ENCODE measurements at places on chromosomes 12 and 14. TPM values are rescaled to one million over a fixed set of nuclear protein-coding genes. Genes with fewer than 3 reads are reported as not detected.

- no peak for DNase-seq
These were observed 152.8 kb downstream of the RIMBP2 start for GRCh38 chr12:130563323-130563722.

DNA sequence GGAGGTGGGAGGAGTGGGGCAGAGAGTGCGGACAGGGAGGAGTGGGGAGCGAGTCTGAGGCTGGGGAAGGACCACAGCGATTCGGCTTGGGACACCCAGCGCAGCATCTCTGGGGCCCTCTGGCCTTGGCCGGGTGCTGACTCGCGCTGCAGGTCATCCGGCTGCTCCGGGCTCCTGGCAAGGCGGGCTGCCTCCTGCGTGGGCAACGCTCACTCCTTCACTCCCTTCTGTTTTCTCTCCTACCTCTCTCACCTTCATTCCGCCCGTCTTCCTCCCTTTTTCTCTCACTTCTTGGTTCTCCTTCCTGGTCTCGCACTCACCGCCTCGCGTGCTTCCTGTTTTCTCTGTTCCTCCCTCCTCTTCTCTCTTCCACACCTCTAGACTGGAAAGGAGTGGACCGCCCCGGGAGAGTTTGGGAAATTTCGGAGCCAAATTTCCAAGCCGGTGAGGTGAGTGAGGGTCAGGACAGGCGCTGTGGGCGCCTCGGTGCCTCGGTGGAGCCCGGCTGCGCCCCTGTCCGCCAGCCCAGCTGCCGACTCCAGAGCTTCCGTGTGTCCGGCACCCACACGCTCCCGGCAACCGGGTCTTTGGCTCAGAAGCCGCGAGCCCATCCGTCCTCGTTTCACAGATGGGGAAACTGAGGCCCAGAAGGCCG lies 86.7 kb downstream of the B4GALNT3 start:
- no peak for DNase-seq

- DNase-seq: no peak
These were observed 37.5 kb upstream of the FBLN5 start for GRCh38 chr14:91985008-91985407.

DNA sequence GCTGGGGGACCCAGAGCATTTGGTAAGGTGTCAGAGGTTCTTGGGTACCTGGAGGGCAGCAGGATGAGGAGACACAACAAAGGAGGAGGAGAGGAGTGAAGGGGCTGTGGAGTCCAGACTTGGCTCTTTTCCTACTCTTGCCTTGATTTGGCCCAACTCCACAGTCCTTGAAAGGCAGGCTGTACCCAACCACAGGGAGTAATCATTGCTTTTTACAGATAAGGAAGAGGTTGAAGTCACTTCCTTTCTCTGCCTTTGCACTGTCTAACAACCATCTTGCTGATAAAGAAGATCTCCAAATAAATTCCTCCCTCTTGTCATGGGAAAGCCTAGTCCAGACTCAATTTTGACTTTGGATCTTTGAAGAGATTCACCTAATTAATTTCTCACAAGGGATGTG lies 226.8 kb upstream of the HMGA2 start:
- no peak for DNase-seq

- no peak for DNase-seq
These were observed 37.3 kb upstream of the PLEKHG6 start for GRCh38 chr12:6273205-6273540.

GRCh38 chr14:96956464-96957239 lies 159.5 kb downstream of the VRK1 start:
- no peak for DNase-seq

DNA sequence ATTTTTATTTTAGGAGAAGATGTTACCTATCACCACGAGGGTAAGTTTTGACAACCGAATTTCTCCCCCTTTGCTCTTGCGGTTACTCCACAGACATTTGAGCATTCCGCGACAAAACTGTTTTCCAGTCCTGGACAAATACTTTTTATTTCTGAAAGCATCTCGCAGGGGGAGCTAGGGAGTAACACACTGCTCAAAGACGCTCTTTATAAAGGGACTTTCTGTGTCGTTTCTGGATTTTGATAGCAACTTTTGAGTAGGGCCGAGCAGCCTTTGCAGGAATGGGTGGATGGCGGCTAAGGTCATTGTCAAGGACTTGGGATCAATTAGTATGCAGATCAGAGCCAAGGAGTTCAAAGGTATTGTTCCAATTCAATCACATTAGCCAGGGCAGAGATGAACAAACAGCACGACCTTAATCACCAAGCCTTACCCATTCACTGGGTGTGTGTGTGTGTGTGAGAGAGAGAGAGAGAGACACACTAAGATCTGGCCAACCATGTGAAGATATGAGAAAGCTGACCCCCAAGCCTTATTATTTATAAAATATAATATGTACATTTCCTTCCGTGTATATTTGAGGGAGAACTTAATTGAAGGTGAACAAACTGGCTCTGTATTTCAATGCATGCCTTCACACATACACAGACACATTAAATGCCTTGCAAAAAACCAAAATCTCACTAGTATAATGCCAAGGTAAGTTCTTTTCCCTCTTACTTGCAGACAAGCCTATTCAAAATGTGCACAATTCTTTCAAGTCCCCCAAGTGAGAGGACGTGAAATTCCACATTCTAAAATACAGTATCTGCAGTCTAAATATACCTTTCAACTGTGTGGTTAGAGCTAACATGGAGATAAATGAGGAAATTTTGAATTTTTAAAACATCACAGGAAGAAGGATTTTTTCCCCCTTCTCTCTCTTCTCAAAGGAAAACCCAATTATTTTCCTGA lies 613.8 kb downstream of the VRK1 start:
- no peak for DNase-seq

The DNAJC22 gene
- total RNA-seq: 40.2 TPM

The TRAF3 gene
- total RNA-seq: 22.6 TPM

The MAP3K9 gene
- 12.4 TPM for total RNA-seq
